ENCODE measurements at places on chromosomes 7 and 10.

- no peak for DNase-seq
Observed at GRCh38 chr7:44102846-44103565, 1.1 kb upstream of the AEBP1 start.

DNA sequence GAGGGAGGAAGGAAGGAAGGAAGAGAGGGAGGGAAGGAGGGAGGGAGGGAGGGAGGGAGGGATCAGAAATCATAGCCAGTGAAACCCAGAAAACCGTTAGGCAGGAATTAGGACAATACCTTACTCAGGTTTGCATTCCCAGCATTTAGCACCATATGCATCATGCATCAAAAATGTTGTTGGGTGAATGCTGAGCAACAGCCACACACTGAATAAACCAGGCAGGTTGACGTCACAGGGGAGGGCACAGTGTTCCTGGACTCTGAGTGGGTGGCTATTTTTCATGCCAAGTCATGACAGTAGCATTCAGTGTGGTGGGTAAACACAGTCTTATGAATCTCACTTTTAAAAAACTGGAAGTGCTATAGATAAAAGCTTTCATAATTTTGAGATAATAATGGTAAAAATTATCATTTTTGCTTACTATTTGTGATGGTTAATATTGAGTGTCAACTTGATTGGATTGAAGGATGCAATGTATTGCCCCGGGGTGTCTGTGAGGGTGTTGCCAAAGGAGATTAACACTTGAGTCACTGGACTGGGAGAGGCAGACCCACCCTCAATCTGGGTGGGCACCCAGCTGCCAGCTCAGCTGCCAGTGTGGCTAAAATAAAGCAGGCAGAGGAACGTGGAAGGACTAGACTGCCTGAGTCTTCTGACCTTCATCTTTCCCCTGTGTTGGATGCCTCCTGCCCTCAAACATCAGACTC, 199.1 kb upstream of the PRKCQ start:
- no peak for DNase-seq

GRCh38 chr7:114851406-114852061, 70.4 kb upstream of the MDFIC start:
- DNase-seq = no peak

GRCh38 chr10:103853428-103854264, 1.7 kb downstream of the SH3PXD2A start:
- DNase-seq = no peak

GRCh38 chr7:139730746-139731612, 46.8 kb downstream of the HIPK2 start:
- DNase-seq = no peak

GRCh38 chr7:25855854-25856782, 295.9 kb upstream of the NFE2L3 start:
- DNase-seq = no peak

GRCh38 chr10:867807-868206, 63.7 kb downstream of the LARP4B start:
- DNase-seq = no peak

DNA sequence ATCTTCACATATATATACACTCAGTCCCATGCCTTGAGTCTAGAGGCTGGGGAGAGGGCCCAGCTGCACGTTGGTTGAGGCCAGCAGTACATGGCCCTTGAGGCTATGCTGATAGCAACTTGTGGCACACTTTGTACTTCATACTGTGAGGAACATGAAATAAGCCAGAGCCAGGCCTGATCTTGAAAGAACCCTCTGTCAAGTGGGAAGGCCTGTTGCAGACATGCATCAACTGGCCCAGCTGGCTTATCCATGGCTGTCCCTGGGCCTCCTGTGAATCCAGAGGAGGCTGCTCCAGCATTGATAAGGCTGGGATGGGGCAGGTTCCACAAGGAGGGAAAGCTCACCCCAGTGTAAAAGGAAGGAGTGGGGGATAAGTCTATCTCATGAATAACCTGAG, 140.4 kb downstream of the NRF1 start:
- DNase-seq = no peak

Data from activated naive CD4-positive, alpha-beta T cell treated with Interleukin-2 at 50 U/mL for 16 hours (primary cell).